ENCODE measurements at places on chromosomes 1 and 21.
A peak's percentile ranks its signal among the peaks of the same experiment; 100 is the strongest.

- DNase-seq: peak; percentile 86
These were observed 71.8 kb upstream of the ADAM30 start for GRCh38 chr1:119968068-119968492.

DNA sequence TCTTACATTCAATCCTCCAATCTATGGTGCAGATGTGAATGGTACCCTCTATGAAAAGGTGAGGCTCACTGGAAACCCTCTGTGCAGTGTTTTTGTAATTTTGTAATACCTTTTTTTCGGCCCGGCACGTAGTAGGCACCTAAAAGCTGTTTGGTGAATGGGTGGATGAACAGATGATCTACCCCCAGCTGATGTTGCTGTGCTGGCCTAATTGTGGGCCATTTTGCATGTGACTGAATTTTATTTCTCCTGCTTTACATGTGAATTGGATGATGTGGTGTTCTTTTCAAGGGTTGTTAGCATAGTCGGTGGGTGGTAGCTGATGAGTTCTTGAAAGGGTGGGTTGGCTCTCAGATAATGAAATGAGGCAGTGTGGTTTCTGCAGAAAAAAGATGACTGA, 10.4 kb downstream of the KDM4A start:
- no peak for DNase-seq

DNA sequence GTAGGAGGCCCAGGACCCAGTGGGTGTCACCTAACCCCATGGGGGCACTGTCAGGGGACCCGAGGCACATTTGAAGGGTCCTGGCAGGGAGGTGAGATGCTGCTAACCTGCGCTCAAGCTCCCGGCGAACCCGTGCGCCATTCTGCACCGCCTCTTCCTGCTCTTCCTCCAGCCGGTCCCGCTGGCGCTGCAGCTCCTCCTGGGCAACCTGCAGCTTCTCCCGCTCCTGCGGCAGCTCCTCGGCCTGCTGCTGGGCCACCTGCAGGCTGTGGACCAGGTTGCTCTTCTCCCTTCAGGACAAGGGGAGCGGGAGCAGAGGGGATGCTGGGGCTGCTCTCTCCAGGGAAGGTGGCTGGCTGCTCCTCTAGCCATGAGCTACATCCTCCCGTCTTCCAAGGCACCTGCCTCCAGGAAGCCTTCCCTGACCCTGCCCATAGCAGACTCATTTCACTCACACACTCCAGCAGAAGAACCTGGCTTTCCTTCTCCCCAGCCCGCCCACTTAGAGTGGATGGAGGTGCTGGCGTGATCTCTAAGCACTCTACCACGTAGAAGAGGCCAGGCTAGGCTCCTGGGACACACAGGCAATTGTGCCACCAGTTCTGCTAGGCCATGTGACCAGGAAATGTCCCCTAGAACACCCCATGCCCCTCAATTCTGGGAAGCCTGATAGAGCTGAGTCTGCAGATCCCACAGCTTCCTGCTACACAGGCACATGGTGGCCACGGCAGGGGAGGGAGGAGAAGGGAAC, 15.2 kb upstream of the NBPF1 start:
- no peak for DNase-seq

DNA sequence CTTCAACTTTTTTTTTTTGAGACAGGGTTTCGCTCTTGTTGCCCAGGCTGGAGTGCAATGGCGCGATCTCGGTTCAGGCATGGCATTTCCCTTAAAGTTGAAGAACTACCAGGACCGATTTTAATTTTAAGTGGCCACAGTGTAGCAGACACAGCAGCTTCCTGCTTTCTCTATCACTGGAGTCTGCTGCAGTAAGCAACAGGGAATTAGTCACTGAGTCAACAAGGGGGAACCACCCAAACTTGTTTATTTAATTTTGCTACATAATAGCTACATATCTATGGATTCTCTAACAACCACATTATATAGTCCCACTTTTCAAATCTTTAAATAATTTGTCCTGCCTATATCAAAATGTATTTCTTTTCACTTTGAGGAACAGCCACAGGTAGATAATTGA, 12.5 kb upstream of the TNNI3K start:
- DNase-seq: peak; percentile 32

DNA sequence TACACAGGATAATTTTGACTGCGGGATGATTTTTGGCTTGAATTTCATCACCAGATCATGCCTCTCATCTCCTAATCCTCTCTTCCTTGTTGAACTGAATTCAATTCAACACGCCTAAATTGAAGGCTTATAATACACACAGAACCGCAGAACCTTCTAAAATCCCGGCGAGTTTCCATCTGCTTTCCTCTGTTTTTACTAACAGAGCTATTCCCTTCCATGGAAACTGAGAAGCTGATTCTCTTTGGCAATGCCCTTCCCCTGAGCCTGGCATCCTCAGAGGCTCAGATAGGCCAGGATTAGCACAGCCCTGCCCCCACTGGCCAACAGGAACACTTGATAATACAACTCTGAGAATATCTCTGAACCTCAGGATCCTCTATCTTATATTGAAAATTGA, 130.2 kb downstream of the CAPN8 start:
- DNase-seq: no peak

DNA sequence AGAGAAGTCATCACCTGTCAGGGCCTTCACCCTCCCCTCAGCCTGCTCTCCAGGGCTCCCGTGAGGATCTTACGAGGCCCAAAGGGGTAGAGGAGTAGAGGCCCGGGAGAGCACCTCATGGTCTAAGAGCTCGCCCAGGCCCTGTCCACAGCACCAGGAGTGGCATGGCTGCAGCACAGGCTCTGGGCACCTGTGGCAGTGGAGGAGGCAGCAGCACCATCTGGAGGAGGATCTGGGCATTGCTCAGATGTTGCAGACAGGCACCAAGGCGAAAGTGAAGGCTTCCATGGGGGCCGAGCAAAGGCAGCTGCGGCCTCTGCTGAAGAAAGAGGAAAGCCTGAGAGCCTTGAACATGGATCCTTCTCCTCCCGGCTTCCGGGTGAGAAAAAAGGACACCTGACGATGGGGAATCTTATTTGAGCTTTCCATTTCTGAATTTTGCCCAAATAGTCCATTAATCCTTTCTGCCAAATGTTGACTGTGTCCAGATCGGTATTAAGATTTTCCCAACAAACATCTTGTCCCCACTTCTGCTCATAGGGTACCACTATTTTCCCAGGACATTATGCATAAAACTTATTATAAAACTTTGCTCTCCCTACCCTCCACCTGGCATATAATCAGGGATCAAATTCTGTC, 604.7 kb downstream of the PTPRC start:
- peak; percentile 71 for DNase-seq

- DNase-seq: no peak
These were observed 29.9 kb downstream of the MPZL1 start for GRCh38 chr1:167751676-167752075.

GRCh38 chr21:32712043-32712442, 15.8 kb downstream of the SYNJ1 start:
- no peak for DNase-seq

- no peak for DNase-seq
These were observed 173.3 kb downstream of the FASLG start for GRCh38 chr1:172832006-172832725.

All from HT-29 (cell line).